Globus pallidus (tissue), 1 donor: ENCODE measurements at places on chromosomes 4 and X.

DNA sequence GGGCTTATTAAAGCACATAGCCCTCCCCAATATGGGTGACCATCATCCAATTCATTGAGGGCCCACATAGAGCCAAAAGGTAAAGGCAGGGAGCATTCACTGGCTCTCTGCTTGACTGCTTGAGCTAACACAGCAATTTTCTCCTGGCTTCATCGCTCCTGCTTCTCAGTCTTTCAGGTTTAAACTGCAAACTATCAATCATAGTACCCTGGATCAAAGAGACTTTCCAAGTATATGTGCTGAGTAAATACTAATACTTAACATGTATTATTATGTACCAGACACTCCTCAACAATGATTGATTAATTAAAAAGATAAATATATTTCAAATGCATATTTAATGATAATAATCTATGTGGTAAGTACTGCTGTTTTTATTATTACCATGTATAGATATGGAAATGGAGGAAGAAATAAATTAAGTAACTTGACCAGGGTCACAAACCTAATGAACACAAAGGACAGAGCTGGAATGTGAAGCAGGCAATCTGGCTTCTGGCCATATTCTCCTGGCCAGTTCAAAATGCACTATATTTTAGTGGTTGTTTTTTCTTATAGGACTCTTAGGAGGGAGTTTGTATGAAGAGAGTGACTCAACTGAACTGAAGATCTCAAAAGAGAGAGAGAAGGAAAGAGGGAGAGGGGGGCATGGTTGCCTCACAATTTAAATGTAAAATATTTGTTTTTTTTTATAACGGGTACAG, 1197.3 kb downstream of the TECRL start:
- no peak for DNase-seq

DNA sequence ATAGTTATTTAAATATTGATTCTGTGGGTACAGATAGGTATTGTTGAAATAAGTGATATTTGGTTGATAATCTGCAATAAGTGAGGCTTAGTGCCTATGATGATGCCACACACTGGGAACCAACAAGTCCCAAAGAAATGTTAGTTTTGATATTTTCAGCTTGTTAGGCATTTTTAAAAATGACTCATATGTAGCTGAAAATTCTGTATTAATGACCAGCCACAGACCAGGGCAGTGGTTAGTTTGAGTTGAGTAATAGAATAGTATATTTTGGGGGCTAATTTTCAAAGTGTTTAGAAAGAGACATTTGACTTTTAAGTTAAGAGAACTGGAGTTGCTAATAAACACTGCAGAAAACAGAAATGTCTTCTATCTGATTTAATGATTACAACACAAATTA, 9.4 kb downstream of the INTU start:
- DNase-seq: no peak

DNA sequence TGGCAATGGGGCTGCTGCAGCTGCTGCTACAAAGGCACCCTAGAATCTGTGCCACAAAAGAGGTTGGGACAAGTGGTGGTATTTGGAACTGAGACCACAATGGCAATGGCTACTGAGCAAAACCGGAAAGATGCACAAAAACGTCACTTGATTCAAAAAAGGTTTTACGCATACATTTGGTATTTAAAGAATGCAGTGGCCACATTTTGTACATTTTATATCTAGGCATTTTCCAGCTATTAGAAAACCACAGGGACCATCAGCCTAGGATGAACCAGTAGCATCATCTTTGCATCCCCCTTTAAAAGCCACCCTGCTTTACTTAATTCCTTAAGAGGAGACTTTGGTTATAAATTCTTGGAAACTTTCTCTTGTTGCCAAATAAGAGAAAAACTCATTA, 104.8 kb upstream of the CXCL13 start:
- DNase-seq: no peak

DNA sequence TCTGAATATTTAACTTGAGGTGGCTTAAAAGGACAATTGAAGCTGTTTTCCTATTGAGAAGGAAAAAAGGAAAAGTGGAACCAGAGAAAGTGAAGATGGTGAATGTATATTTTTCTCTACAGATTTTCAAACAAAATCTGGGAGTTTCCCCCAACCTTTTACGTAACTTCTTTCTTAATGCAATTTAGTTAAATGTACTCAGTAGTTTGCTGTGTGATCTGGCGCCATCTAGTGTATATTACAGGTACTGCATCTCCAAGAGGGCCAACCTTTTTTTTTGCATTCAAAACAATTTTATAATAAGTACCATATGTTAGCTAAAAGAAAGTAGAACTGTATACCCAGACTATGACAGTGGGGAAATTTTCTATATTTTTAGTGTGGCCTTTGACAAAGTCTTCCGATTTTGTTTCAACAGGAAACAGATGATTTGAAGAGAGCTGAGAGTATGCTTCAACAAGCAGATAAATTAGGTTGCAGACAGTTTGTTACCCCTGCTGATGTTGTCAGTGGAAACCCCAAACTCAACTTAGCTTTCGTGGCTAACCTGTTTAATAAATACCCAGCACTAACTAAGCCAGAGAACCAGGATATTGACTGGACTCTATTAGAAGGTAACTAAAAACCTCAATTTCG, 82.0 kb downstream of the PLS3 start:
- DNase-seq: peak; percentile 60

GRCh38 chrX:112527903-112528302, 151.8 kb downstream of the LHFPL1 start:
- no peak for DNase-seq

GRCh38 chrX:9859711-9860555, 73.7 kb downstream of the SHROOM2 start:
- DNase-seq: no peak

DNA sequence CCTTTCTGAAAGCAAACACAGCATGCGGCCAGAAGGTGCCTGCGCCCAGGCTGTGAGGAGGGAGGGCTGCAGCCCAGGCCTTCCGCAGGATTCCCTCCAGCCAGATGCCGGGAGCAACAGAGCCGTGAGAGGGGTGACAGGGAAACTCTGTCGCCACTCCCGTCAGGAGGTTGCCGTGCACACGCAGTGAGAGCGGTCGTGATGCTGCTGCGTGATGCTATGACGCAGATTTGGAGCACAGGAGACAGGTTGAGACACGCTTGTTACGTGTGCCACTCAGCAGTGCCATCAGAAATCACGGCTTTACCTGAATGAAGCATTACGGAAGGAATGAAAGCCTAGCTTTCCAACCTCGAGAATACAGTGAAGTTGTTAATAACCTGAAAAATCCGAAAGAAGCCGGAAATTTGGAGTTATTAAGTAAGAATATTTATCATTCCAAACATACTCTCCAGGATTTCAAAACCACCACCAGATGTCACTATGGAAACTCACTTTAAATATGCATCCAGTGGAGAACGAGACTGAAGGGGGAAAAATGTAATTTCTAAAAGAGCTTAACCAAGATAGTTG, 54.4 kb downstream of the FAT1 start:
- peak; percentile 47 for DNase-seq

- DNase-seq: no peak
Observed at GRCh38 chr4:124427095-124427767, 285.3 kb downstream of the ANKRD50 start.

DNA sequence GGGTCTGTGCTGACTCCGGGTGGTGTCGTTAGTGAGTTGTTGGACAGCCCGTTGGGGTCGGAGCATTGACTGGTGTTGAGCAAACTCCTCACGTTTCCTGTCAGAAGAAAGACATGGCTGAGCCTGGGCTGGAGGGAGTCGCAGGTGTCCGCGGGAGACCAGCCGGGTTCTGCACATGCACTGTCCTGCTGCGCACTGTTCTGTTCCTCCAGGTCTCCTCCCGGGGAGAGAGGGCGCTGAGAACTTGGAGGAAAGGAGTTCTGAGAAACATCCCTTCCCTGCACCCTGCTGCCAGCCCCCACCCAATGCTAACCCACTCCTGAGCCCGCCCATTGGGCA, 1.1 kb downstream of the ZNF141 start:
- DNase-seq: no peak

DNA sequence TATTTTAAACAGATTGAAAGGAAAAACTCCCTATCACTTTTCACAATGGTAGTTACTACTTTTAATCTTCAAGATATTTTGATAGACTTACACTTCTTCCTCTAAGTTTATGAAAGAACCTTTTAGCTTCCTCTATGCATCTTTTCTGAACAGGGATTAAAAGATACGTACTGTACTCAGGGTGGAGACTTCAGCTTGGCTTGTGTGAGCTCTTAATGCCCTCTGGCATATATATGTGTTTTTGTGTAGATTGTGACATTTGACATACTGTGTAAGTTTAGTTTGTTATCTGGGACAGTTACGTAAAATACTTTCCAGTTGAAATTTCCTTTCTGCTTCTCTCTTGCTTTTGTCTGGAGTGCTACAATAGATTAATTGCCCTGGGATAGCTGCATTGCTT, 109.3 kb upstream of the NUDT6 start:
- DNase-seq: no peak

DNA sequence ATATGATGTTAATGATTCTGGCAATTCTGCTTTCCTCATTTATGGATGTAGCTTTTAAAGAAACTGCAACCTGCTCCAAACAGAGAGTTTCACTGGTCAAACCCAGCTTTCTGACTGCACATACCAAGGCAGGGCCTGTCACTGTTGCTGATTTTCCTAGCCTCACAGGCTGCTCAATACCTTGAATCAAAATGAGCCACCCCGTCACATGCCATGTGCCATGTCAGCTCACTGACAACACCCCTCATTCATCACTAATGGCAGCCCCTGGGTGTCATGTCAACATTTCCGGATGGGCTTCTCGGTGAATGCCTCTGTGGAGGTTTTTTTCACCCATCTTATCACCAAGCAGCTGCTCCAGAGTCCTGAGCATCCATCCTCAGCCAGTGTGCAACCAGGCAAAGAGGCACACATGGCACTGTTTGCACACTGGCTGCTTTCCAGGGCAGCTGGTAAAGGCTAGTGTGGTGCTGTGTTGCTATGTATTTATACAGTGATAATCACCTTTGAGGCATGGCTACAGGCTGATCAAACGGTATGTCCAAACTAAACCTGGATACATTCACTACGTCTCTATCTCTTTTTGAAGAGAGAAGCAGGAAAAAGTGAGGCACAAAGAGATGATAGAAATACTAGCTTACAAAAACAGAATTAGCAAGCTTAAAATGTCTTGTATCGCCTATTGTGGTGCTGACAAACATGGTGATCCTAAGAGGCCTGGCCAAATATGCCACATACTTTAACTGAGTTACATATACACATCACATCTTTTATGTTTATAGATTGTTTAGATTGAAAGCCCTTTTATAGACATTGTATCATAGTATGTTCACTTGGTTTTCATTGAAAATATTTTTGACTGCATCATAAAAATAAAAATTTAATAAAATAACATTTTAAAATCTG, 94.6 kb upstream of the INPP4B start:
- no peak for DNase-seq

DNA sequence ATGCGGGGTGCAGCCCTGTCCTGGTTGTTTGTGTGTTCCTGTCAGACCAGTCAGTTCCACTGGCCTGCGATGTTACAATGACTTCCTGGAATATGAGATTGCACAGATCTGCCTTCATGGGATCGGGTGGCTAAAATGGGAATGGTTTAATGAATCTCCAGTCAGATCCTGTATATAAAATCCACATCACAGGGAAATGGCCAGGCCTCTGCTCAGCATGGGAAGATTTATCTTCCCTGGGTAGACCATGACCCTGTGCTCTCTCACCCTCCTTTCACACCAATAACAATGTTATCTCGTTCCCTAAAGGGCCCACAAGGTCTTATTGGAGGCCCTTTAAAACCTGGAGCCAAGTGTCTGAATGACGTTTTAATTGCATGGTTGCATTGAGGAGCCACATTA, 307.4 kb downstream of the RAB28 start:
- no peak for DNase-seq

DNA sequence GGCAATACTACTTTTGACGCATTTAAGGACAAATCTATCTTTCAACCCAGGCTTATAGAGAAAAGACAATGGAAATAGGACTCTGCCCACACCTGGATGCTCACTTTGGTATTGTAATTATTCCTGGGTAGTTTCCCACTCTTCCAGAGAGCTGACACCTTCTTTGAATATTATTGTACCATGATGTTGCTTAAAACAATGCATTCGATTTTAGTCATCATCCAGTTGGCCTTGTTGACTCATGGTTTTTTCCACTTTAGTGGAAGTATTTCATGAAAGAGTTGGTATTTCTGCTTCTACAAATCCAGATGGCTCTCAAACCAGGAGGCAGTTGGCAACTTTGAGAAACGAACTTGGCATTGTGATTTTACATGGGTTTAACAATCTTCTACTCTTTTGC, 124.2 kb downstream of the ENOX2 start:
- no peak for DNase-seq

GRCh38 chr4:6840062-6840976, 57.8 kb downstream of the KIAA0232 start:
- no peak for DNase-seq

DNA sequence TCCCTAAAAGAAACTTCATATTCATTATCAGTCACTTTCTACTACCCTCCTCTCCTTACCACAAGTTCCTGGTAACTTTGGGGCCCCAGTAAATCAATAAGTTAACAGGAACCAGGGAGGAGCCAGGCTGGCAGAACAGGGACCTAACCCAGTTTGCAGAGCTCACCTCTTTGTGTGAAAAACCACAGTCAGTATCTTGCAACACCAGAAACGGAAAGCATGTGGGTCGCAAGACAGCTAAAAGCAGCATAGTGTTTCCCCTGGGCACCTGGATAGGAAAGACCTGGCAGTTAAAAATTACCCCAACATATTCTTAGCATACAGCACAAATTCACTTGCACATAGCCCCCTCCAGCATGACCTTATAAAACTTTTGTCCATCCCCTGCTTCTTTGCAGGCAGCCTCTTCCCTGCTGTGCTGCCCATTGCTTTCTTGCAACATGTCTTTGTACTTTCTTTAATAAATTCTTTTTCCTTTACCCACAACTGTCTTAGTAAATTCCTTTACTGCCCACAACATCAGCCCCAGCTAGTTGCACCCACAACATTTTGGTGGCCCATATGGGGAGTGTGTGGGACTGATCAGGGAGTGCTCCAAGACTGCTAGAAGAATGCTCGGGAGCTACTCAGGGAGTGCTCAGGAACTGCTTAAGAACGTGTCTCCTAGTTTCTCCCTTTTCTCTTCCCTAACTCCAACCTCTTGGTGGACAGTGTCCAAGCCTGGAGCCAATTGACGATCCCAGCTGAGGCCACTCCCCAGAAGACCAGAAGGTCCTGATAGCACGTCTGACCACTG, 83.4 kb downstream of the MSN start:
- no peak for DNase-seq

DNA sequence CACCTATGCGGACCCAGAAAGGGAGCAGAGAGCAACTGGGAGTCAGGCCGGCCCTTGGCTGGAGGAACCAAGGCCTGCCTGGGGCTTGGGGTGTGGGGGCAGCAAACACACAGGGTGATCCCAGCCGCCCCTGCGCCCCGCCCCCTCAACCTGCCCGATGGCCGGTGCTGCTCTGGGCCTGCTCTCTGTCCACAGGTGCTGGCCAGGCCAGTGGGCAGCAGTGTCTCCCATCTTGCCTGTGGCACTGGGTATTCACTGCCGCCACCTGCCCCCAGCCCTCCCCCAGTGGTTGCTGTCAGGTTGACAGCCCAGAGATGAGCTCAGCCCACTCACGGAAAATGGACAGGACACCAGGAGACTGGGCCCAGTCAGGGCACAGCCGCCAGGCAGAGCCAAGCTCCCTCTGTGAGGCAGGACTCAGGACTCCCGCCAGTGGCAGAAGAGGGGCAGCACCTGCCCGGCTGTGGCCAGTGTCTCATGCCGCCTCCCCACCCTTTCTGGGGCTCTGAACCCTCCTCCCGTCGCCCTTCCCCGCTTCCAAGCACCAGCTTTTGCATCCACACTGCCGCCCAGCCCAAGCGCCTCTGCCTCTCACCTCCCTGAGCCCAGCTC, 4.7 kb downstream of the NKX1-1 start:
- no peak for DNase-seq

GRCh38 chr4:71195924-71196323, 142.9 kb upstream of the SLC4A4 start:
- no peak for DNase-seq

GRCh38 chr4:38390969-38391545, 272.9 kb upstream of the KLF3 start:
- DNase-seq: no peak
